ENCODE measurements at places on chromosomes 16 and 17. TPM values are rescaled to one million over a fixed set of nuclear protein-coding genes. Genes with fewer than 3 reads are reported as not detected.

DNASE1L2 gene
- 1.2 TPM for total RNA-seq

HIC1 gene
- total RNA-seq, result 14.5 TPM

LPO gene
- total RNA-seq, result not detected

ALOX12B gene
- total RNA-seq, result not detected

MMP25 gene
- total RNA-seq, result 1.3 TPM

CFAP97D1 gene
- 0.16 TPM for total RNA-seq

USP43 gene
- total RNA-seq, result 5.3 TPM

TRPV3 gene
- total RNA-seq, result 0.16 TPM

CCL22 gene
- not detected for total RNA-seq

ZACN gene
- 0.23 TPM for total RNA-seq

B3GNT9 gene
- 9.4 TPM for total RNA-seq

TMIGD1 gene
- total RNA-seq, result not detected

NXPH3 gene
- 0.43 TPM for total RNA-seq

KIF19 gene
- total RNA-seq, result not detected
